AG09319 (cell line): ENCODE measurements at places on chromosomes 12 and 14.

GRCh38 chr14:72308967-72309485 is 376.8 kb downstream of the RGS6 start:
- DNase-seq = no peak

GRCh38 chr12:10052193-10052913 is 21.9 kb downstream of the CLEC9A start:
- no peak for DNase-seq

DNA sequence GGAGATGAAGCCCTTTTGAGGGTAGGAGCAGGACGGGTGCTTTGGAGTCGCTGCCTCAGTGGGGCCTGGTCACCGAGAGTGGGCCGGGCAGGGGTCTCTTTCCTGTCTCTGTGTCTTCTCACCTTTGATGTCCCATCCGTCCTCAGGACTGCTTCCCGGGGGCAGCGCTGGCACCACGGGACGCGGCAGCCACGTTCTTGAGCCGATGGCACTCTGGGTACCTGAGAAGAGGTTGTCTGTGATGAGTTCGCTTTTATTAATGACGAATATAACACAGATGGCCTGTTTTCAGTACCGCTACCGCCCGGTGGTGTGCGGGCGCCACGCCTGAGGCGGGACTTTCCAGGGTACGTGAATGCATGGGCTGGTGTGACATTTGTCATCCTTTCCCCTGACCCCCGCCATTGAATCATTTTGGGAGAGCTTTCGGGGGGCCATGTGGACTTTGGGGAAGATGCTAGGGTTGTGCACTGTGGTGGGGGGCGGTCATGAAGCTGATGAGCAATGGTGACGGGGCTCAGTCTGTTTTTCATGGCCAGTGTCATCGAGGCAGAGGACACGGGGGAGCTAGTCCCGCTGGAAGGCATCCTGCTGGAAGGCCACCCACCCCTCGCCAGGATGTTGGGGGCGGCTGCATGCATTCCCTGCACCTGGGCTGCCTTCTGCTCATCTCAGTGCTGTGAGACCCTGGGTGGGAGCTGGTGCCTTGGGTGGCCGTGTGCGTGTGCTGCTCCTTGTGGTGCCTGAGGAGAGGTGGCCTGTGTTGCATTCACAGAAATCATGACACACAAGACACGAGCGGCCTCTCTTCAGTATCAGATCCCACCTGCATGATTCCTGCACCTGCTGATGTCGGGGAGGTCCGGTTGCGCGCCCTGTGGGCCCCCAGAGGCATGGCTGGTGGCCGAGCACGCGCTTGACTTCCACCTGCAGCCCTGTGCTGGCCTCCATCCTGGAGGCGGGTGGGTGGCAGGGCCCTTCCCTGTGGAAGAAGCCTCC is 162.5 kb upstream of the RTL1 start:
- DNase-seq = no peak

- DNase-seq = no peak
These were observed 50.2 kb downstream of the FOXN4 start for GRCh38 chr12:109258607-109259544.

GRCh38 chr12:14886271-14886670 is 617 bp upstream of the MGP start:
- no peak for DNase-seq

DNA sequence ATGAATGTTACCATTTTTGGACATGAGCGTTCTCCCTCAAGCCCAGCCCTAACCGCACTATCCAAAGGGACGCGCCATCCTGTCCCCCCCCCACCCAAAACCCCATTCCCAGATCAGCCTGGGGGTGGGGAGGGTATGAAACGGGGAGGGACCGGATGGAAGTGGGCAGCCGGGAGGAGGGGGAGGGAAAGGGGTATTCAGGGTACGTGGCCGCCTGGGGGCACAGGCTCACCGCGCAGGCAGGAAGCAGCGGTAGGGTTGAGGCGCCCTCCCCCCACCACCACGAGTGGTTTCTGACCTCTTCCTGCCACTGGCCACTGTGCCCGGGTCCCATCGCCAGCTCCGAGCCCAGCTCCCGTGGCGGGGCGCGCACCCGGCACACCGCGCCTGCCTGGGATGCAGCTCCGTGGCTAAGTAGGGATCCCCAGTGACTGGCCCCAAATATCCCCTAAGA is 1.4 kb downstream of the ACTN1 start:
- DNase-seq = peak; percentile 93

DNA sequence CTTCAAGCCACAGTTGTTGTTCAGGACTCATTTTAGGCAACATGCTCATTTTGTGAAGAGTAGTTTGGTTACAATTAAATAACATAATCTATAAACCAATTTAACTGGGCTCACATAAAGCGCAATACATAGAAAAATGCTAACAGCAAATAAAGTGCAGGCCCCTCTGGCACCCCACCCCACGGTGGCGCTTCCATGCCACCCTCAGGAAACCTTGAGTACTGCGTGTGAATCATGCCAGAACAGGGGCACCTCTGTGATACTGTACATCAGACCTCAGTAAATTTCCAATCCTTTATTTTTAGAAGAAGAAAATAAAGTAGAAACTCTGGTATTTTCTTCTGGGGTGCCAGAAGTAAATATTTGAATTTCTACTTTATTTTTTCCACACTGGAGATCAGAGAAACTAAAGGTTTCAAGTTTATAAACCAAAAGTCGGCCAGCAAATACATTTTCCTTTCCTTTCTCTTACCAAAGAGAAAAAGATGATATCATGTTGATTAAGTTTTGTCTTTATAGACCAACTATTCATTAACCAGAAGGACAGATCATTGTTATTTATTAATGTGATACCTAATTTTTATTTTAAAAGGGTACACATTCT is 316.8 kb downstream of the PAWR start:
- DNase-seq = no peak

- no peak for DNase-seq
These were observed 7.4 kb downstream of the RPL6 start for GRCh38 chr12:112401903-112402498.

DNA sequence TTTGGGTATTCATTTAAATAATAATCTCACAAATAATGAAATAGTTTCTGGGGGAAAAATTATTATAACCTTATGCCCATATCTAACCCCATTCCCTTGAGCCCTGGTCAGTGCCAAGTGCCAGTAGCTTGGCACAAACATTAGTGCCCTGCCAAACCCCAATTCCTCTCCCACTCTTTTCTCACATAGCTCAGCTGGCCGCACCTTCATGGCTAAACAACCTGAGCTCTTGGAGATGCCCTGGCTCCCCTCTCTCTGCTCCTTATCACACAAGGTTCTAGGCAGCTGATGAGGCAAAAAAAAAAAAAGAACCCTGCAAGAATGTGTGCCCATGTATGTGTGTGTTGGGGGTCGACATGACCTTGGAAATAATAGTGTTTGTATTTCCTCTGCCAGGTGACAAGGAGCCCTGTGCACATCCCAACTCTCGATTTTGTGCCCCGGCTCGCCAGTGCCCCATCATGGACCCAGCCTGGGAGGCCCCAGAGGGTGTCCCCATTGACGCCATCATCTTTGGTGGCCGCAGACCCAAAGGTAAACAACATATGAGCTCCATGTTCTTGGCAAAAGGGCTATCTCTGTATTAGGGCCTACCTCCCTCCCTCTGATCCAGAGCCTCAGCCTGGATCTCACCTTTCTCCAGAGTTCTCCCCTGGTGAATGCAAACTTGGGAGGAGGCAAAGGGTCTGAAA is 8.4 kb downstream of the PCK2 start:
- no peak for DNase-seq

DNA sequence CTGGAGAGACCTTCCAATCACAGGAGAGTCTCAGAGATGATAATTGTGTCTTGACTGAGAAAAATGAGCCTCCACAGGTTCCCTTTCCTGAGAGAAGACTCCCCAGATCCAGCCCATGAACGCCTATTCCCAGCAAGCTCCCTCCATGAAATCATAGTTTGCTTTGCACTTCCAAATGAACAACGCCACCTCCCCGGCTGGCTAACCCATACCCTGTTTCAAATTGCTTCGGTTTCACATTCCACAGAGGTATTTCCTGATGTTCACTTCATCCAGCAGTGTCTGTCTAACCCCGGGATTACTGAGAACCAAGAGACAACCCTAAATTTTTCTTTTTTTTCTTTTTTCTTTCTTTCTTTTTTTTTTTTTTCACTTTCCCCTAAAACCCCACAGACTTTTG is 124.1 kb upstream of the RFLNA start:
- DNase-seq = no peak

DNA sequence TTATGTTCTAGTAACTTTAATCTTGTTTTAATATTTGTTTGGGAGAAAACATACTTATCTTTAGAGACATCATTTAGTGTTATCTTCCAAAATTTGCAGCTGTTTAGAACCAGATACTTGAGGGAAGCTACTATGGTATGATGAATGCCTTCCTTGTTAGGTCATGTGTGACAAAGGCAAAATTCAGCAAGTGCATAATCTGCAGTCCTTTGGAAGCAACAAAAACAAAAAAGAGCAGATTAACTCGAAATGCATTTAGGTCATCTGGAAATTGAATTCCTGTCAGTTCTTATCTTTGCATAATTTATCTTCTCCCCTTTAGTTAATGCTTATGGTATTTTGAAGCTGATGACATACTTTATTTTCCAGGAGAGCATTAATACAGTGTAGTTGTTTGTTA is 3.5 kb downstream of the FBXO34 start:
- DNase-seq = no peak

DNA sequence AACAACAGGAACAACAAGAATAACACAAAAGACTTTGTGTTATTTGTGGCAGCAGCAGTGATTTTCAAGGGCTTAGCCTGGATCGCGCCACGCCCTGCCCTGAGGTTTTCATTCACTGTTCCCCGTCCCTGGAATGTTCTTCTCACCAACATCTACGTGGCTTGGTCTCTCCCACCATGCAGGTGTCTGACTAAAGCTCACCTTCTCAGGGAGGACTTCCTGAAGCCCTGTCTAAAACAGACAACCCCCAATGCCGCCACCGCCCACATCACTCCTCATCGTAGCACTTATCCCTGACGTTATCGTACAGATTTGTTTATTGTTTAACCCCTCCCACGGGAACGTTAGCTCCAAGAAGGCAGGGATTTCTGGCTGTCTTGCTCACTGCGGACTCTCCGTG is 40.4 kb downstream of the P2RX4 start:
- DNase-seq = no peak

GRCh38 chr14:22887260-22887989 is 4.4 kb downstream of the REM2 start:
- DNase-seq = no peak

DNA sequence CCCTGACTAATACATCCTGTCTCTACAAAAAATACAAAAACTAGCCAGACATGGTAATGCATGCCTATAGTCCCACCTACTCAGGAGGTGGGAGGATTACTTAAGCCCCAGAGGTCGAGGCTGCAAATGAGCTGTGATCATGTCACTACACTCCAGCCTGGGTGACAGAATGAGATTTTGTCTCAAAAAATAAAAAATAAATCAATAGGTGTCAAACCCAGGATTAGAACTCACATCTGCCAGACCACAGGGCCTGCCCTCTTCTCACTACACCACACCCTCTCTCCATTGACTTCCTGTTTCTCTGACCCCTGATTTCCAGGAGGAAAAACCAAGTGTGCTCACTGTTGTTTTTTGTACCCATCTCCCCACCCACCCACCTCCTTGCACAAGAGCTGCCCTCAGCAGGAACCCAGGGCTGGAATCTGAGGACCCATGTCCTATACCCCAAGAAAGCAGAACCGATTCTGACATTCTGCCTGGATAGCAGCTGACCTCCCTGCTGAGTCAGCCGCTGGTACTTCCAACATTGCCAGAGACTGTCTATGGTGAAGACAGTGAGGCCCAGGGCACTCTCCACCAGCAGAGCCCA is 6.2 kb downstream of the CMKLR1 start:
- peak; percentile 34 for DNase-seq

DNA sequence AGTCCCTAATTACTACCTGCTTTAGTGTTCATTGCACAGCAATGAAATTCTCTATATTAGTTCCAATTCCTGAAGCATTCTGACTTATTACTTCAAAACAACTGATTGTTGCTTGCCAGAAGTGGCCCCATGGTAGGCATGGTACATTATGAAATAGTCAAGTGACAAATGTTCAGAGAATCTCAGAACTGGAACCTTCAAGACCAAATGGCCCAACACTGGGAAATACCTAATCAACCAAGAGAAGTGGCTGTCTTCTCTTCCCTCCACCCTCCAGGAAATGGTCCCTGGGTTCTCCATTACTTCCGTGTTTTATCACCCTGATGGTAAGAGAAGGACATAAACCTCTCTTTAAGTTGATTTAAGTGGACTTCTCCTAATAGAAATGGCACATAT is 49.9 kb downstream of the ITPR2 start:
- DNase-seq = no peak

- no peak for DNase-seq
These were observed 42.6 kb downstream of the DLK1 start for GRCh38 chr14:100769035-100769939.

DNA sequence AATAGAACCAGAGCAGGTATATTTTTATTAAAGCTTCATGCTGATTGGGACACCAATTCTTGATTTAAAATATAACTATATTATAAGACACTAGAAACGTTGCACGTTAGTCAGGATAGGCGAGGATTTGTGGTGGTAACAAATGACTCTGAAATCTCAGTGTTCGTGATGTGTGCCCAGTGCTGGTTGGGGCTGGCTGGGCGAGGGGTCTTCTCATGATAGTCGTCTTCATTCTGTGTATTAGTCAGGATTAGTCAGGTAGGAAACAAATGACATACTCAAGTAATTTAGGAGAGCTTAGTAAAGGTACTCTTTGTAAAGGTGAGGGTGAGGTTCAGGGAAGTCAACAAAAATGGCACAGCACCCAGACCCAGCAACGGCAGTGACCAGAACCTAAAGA is 73.9 kb upstream of the HIF1A start:
- DNase-seq = no peak

DNA sequence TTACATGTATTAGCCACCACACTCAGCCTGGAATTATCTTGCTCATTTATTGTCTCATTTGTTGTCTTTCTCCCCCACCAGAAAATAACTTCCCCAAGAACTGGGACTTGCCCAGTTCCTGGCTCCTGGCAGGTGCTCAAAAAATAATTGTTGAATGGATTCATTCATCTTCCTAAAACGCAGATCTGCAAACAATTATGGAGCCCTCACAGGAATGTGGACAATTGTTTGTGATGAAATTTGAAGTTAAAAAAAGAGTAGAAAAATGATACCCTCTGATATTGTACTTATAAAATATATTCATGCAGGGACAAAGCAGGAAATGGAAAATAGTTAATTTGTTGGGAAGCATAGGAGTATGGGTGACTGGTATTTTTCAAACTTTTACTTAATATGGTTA is 60.7 kb upstream of the MAP1LC3B2 start:
- DNase-seq = peak; percentile 88

GRCh38 chr12:65695113-65695865 is 129.0 kb upstream of the HMGA2 start:
- DNase-seq = peak; percentile 88

DNA sequence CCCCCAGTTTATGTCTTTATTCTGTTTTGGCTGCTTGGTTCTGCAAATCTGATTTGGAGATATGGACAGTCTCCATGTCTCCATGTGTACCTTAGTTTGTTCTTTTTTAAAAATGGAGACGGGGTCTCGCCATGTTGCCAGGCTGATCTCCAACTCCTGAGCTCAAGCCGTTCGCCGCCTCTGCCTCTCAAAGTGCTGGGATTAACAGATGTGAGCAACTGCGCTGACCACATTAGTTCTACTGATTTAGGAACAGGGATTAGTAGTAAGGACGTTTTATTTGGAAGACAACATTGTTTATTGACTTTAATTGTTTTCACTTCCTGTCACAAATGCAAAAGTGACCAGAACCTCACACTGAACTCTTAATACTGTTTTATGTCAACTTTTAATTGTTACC is 14.7 kb downstream of the AEBP2 start:
- DNase-seq = no peak
